ENCODE measurements at places on chromosomes 7 and 10. TPM values are rescaled to one million over a fixed set of nuclear protein-coding genes. Genes with fewer than 3 reads are reported as not detected.
A peak's percentile ranks its signal among the peaks of the same experiment; 100 is the strongest.

DNA sequence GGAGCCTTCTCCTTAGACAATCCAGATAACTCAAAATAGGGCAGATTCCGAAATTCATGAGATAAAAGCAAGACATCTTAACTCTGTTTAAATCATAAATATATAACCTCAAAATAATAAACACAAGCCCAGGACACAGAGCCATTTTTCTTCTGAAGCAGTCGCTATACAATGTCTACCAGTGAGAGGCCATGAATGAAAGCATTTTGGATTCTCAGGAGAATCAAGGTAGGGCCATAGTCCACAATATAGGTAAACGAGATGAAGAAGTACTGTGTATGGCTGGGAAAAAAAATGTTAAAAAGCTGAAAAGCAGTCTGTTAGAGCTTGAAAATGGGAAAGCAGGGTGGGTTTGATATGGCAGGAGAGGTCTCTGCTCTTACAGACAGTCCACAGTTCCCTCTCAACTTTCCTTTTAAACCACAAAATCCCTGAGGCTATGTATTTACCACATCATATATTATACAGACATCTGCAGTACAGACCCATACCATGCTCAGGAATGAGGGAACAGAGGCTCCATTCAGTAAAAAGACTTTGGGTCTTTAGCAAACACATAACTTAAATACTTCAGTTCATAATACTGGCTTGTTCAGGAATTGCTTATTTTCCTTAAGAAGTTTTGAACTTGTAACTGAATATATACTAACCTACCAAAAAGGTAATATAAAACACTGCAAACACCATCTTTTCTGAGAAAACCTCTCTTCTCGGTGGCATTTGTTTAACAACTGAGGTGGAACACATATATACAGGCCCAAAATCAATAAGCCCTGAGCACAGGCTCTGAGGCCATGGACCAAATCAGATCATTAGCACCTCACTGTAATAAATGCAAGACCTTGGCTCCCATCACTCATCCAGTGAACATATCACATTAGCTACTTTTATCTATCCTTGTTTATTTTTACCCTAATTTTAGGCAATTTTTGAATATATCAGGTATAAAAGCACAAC lies 109.3 kb downstream of the SORBS1 start:
- no peak for DNase-seq

- peak; percentile 43 for DNase-seq
These were observed 38.1 kb downstream of the TMEM130 start for GRCh38 chr7:98831641-98832221.

DNA sequence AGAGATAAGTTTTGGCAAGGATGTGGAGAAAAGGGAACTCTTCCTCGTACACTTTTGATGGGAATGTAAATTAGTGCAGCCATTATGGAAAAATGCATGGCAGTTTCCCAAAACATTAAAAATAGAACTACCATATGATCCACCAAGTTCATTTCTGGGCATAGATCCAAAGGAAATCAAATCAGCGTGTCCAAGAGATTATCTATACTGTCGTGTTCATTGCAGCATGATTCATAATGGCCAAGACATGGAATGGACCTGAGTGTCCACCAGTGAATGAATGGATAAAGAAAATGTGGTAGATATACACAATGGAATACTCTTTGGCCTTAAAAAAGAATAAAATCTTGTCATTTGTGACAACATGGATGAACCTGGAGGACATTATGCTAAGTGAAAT lies 70.3 kb upstream of the RSU1 start:
- no peak for DNase-seq

The POMZP3 gene
- total RNA-seq, result 13.5 TPM

- no peak for DNase-seq
These were observed 4.9 kb upstream of the TOMM7 start for GRCh38 chr7:22827563-22827962.

The KLLN gene
- total RNA-seq, result 0.67 TPM

The KNDC1 gene
- total RNA-seq, result 0.32 TPM

GRCh38 chr7:126411821-126412383 lies 840.8 kb downstream of the GRM8 start:
- DNase-seq, result no peak

The HOXA5 gene
- not detected for total RNA-seq

DNA sequence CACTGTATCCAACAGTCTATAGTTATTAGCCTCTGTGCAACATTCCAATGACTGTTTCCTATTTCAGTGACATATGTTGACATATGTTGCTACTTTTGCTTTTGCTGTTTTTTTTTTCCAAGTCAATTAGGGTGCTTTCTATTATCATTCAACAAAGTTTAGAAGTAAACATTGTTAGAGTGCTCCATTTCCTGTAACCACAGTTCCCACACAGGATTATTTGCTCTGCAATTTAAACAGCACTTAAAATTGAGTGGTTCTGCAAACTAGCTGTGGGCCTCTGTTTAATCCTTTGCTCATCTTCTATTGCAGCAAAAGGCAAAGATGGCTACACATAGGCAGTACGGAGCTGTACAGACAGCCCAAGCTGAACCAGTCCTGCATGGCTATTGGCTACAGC lies 46.5 kb upstream of the PTN start:
- no peak for DNase-seq

- no peak for DNase-seq
These were observed 94.2 kb upstream of the ABCB5 start for GRCh38 chr7:20521243-20521642.
